Stimulated activated CD4-positive, alpha-beta T cell treated with anti-CD3 and anti-CD28 coated beads, Interleukin-2, amount 100 ng/mL, for 24 hours (primary cell): ENCODE measurements at places on chromosomes 11 and 22.
A peak's percentile ranks its signal among the peaks of the same experiment; 100 is the strongest.

GRCh38 chr11:70270877-70271648, 573 bp downstream of the PPFIA1 start:
- DNase-seq, result peak; percentile 43

GRCh38 chr11:46222490-46223251, 54.8 kb upstream of the CREB3L1 start:
- no peak for DNase-seq

- no peak for DNase-seq
These were observed 20.8 kb downstream of the MS4A4E start for GRCh38 chr11:60222141-60222540.

- DNase-seq, result no peak
These were observed 41.8 kb downstream of the BARX2 start for GRCh38 chr11:129417458-129417857.

GRCh38 chr22:30196880-30197336, 49.7 kb downstream of the LIF start:
- no peak for DNase-seq

GRCh38 chr11:11029027-11029426, 171.2 kb upstream of the ZBED5 start:
- DNase-seq, result no peak

DNA sequence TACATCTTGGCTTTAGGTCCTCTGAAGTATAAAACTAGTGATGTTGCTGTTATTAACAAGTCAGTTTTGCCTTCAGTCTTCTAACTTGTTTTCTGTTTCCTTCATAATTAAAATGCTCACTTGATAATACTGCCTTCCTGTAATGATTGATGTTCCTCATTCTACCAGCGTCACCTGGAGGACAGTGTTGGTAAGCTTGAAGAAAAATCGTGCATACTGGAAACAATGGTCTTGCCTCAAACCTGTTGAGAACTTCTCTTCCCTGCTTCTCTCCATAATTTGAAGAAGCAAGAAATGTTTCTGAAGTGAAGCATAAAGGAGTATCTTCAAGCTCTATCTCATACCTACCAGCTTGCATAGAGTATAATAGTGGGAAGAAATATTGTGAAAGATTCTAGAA, 3.0 kb downstream of the YWHAH start:
- no peak for DNase-seq

DNA sequence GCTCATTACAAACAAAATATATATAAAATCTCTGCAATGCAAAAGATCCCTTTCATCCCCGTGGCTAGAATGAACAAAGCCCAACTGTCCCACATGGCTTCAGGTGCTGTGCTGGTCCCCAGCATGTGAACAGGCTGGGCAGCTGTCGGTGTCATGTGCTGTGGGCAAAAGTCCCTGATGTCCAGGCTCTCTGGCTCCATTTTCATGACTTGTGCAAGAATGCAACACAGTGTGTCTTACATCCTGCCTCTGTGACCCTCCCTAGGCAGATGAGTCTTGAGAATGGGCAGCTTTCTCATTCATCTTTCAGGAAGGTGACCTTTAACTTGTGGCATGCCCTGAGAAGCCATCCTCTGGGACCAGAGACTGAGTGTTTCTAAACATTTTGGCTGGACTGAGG, 14.5 kb downstream of the GUCD1 start:
- DNase-seq, result no peak

DNA sequence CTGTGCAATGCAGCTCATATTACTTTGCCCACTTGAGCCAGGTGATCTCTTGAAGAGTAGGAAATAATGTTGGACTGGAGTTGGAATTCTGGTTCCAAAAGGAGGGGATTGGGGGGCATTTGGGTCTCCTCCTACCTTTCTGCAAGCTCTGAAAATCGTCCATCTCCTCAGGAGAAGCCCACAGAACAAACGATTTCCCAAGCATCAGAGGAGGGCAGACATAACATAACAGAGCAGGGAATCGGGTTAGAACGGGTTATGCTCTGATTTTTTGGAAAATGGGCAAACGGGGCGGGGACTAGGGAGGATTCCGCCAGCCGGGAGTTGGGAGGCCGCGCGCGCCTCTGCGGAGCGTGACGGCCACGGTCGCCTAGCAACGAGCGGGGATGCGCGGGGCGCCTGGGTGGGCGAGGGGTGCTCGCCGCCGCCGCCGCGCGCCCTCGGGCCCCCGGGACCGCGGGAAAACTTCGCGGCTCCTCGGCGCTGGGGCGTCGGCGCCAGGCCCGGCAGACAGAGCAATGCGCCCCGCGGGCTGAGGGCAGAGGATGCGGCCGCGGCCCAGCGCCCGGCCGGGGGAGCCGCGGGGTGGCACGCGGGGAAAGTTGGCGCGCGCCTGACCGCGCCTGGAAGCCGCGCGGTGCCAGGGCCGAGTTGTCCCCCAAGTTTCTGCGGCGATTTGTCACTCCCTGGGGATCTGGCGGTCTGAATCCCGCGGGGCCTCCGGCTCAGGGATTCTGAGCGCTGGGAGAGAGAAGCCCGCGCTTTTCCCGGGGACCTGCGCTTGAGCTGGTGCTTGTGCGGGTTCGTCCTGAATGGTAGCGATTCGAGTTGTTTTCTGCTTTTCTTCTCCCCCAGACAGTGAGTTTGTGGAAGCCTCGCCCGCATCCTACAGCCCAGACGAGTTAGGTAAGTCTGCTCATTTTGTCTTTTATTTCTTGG, 27.8 kb upstream of the AMOTL1 start:
- no peak for DNase-seq

GRCh38 chr11:7160814-7161489, 72.2 kb downstream of the RBMXL2 start:
- no peak for DNase-seq

DNA sequence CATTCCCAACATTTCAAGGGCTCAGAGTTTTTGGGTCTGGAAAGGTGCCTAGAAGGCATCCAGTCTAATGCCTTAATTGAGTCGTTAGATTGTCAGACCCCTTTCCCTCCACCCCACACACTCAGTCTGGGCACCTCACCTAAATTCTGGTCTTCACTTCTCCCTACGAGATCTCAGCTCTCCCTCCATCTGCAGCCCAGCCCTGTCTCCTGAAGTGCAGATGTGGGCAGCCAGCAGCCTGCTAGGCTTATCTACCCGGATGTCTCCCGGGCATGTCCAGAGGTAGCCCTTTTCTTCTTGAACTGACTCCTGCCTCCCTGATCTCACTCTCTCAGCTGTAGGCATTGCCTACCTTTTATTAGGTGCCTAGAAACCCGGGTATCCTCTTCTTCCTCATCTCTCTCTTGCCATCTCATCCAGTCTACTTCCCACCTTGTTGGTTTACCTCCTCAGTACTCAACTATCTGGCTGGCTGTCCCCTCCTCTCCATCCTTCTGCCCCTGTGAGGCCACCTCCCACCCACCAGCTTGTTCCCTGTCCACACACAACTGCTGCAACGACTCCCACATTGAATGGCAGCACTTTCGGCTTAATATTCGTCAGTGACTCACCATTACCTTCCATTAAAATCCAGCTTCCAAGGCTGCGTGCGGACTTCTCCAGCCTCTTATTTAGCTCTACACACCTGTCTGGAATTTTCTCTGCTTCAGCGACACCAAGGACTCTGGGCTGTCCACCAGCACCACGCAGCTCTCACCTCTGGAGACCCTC, 6.2 kb downstream of the SEPTIN3 start:
- DNase-seq, result no peak

GRCh38 chr11:47765086-47765485, 2.1 kb downstream of the FNBP4 start:
- DNase-seq, result no peak

DNA sequence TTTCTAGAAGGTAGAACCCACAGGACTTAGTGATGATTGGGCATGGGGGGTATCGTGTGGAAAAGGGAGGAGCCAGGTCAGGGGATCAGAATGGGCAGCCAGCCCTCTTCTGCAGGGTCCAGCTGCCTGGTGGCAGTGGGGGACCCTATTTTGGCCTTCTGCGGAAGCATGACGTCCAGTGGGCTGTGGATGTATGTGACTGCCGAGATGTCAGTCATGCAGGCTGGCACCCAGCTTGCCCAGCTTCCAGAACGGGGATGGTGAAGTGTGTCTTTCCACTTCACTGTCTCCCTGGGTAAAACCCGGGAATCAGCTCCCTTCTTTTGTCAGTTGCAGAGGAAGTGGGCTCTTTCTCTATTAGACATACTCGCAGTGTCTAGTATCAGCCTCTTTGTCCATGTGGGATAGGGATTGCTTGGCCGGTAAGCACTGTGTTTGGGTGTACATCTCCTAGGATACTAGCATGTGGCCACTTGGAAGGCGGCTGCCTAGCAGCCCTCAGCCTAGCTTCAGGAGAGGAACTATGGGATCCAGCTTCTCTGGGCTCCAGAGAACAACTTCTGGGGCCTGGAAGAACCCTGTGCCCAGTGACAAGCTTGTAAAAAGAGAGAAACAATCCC, 51.4 kb downstream of the GRIK4 start:
- DNase-seq, result no peak

DNA sequence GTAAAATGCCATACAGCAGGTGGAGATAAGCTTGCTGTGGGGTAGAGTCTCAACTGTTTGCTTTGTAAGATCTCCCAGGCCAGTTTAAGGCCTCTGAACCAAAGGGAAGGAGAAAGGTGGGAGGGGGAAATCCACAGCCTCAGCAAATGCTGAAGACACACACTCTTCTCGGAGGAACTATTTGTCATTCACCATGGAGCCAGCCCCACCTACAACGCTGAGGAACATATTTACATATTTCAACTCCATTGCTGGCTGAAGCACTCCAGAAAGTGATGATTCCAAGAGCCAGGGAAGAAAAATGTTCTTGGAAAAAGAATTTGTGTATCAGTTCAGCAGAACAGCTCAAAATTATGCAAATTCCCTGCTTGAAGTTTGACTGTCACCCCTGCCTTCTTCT, 6.5 kb downstream of the TENM4 start:
- DNase-seq, result no peak

DNA sequence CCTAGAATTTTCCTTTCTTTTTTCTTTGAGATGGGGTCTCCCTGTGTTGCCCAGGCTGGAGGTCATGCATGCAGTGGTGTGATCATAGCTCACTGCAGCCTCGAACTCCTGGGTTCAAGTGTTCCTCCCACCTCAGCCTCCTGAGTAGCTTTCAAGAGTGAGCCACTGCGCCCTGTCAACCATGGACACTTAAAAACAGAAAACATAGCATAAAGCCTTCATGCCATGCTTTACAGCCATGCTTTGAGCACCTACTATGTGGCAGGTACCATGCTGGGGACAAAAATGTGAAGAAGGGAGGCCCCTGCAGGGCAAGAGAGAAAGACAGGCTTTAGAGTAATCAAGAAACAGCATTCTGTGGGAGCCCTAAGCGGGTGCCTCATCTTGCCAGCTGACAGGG, 13.7 kb upstream of the GNB1L start:
- peak; percentile 11 for DNase-seq

DNA sequence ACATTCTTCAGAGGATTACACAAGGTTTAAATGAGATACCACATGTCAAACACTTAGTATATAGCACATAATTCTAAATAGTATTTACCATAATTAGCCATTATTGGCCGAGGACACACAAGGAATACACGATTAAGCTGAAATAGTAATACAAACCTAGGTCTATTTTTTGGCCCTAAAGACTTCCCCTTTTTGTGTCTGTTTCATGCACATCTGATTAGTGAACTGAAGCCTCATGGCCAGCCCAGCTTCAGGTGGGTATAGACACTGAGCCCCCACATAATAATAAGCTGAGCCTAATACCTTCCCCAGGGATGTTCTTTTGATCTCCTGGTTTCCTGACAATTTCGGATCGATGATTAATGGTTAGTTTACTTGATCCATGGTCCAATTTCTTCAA, 2.1 kb downstream of the GLYATL1B start:
- DNase-seq, result no peak

DNA sequence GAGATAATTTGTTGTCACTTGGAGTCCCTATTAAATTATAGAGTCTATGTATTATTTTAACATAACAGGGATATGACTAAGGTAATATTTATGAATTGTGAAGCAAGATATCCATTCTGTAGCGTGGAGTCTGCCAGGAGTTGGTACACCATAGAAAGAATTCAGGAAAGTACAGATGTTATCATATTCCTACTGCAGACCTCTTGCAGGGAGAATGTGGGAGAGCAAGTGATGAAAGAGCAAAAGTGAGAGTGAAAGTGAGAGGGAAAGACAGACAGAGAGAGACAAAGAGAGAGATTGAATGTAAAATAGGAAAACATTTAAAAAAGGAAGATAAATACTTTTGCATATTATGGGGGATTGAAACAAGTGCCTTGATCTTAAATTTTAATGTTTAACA, 468.8 kb downstream of the CNTN5 start:
- DNase-seq, result no peak

DNA sequence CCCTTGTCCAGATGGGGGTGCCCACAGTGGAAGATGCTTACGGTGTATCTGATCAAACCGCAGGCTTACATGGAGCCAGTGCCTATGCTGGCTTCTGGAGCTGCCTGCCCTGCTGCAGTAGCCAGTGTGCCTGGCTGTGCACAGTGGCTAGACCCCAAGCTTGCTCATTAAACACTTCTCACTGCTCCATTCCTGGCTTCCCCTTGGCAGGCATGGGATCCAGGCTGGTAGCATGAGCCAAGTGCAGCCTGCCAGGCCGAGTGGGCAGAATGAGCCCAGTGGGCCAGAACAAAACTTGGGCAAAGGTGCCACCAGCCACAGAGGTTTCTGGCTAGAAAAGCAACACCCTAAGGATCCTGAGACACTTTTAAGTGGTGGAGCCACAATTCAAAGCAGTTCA, 55.4 kb upstream of the B3GNT6 start:
- DNase-seq, result no peak

DNA sequence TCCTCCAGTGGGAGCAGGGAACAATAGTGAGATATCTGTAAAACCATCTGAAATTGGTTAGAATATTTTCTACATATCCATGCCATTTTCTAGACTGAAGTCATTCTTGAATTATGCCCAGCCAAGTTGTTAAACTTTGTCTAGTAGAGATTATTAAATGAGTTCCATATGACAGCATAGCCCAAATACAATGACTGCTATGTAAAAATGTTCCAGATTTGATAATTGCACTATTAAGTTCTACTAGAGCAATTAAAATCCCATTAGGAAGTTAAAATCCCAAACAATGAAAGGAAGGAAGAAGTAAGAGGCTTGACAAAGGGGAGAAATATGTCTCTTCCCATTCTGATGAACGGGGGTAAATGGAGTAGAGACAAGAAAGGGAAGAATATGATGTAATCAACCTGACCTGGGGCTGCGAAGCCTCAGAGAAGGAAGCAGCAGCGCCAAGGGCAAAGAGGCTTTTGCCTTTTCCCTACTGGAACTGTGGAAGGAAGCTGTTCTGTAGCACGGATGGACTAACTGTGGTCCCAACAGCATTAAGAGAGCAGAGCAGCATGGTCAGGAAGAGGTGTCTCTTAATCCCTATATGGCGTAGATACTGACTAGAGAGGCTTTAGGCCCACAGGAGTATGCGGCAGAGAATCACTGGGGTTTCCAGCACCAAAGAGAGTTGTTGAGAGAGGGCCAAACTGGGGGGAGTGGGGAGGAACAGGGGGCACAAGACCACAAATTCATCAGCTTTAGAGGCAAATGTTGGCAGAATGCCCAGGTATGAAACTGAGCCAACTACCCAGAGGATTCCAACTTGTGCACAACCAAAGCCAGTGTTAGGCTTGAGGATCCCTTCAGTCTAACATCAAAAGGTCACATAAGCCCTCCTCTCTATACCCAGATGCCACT, 26.7 kb downstream of the RRP8 start:
- DNase-seq, result no peak

GRCh38 chr22:24183321-24184031, 2.2 kb downstream of the SUSD2 start:
- DNase-seq, result no peak
